ENCODE measurements at places on chromosomes 11 and 22. TPM values are rescaled to one million over a fixed set of nuclear protein-coding genes. Genes with fewer than 3 reads are reported as not detected.

Gene MS4A4E
- 0.64 TPM for total RNA-seq

Gene SAMM50
- 37.2 TPM for total RNA-seq

Gene TLCD5
- total RNA-seq: 0.48 TPM

Gene COPB1
- total RNA-seq: 59.8 TPM

Gene PRR5L
- total RNA-seq: 2.1 TPM

Gene FRMD8
- 37.1 TPM for total RNA-seq

Gene LIF
- 0.24 TPM for total RNA-seq

Measured in esophagus mucosa (tissue), 1 donor.